NCI-H748 treated with DMSO at 0.1 percent for 48 hours (cell line): ENCODE measurements at places on chromosomes 7 and 10.

- no peak for DNase-seq
These were observed 40.1 kb upstream of the SLC29A3 start for GRCh38 chr10:71278691-71279588.

- DNase-seq, result no peak
These were observed 5.2 kb downstream of the AP4M1 start for GRCh38 chr7:100106633-100107032.

DNA sequence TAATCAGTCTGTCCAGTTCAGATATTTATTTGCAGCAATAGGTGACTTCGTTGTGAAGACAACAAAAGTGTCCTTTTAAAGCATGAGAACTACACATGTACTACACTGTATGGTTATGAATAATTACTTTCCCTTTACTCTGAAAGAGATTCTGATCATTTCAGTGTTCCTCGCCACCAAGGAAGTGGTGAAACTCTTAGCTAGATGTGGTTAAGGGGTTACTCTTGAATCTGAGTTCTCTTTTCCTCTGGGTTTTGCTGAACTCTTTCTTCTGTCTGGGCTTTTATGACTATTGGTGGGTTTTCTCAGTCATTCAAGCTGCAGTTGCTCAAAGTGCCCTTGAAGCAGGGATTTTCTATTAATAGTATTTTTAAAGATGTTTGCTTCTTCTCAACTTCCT, 127.9 kb upstream of the SEM1 start:
- no peak for DNase-seq

GRCh38 chr7:12269100-12269895, 58.2 kb downstream of the TMEM106B start:
- no peak for DNase-seq

- DNase-seq, result no peak
These were observed 8.3 kb upstream of the ANKRD1 start for GRCh38 chr10:90929179-90929578.

- DNase-seq, result no peak
These were observed 44.1 kb upstream of the NRF1 start for GRCh38 chr7:129567377-129567776.

- DNase-seq, result no peak
These were observed 3.1 kb downstream of the STRA8 start for GRCh38 chr7:135236727-135237126.

GRCh38 chr7:139560678-139561077, 37.2 kb downstream of the CLEC2L start:
- DNase-seq, result peak; percentile 68

DNA sequence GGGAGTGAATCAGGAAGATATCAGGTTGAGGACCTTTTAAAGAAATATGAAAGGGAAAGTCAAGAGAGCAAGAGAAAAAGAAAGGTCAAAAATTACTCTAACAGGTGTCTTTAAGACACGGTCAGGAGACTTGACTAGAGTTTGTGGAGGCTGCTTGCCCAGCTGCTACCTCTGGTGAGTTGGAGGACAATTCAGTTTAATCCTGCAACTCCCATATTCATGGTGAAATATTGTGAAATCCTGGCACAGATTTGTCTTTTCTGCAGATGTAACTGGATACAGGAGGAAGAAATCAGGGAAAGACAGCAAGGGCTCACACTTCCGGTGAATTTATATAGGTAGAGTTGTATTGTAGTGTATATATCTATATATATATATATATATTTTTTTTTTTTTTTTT, 93.5 kb downstream of the AKAP9 start:
- DNase-seq, result no peak

GRCh38 chr10:113259576-113260226, 293.2 kb upstream of the HABP2 start:
- no peak for DNase-seq

DNA sequence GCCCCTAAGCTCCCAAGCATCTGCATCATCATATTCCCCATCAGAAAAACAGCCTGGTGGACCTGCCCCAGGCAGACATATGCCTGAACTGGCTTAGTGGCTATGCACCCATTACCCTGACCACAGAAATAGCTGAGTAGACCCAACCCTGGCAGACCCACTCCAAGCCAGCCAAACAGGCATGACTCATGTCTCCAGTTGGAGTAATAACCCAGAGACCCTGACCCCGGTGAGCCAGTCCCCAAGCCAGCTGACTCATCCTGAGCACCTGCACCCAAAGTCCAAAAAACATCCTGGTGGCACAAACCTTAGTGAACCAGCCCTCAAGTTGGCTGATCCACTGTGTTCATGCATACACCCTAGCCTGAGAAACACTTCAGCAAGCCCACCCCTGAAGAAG, 555.9 kb downstream of the GRID1 start:
- DNase-seq, result no peak

DNA sequence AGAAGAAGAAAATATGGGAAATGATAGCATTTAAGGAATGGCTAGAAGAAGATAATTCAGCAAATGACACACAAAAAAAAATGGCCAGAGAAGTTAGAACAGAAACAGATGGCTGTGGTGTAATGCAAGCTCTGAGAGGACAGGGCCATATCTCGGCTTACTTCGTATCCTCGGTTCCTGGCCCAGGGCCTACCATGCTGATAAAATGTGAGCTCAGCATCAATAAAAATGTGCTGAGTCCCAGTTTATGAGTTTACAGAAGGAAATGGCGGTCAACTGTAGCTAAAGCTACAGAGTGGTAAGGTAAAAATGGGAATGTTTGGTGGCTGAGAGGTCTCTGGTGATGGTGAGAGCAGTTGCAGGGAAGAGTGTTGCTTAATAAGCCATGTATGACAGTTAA, 40.8 kb downstream of the HBP1 start:
- DNase-seq, result no peak

DNA sequence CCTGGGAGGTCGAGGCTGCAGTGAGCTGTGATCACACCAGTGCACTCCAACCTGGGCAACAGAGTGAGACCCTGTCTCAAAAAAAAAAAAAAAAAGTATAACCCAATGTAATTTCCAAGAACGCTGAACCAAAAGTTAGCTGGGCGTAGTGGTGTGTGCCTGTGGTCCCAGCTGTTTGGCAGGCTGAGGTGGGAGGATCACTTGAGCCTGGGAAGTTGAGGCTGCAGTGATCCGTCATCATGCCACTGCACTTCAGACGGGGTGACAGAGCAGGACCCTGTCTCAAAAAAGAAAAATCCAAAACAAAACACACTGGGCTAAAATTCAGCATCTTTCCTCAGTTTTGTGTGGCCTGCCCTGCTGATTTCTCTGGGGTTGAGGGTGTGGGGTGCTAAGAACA, 21.1 kb downstream of the HNRNPA2B1 start:
- DNase-seq, result no peak

GRCh38 chr7:137073571-137074325, 205.3 kb downstream of the CHRM2 start:
- DNase-seq, result no peak

- DNase-seq, result no peak
These were observed 32.2 kb upstream of the GALNTL5 start for GRCh38 chr7:151924001-151924400.

- DNase-seq, result peak; percentile 68
These were observed 1.3 kb downstream of the SEMA3D start for GRCh38 chr7:85185424-85186082.

GRCh38 chr10:109852475-109853037, 70.8 kb downstream of the XPNPEP1 start:
- peak; percentile 27 for DNase-seq

DNA sequence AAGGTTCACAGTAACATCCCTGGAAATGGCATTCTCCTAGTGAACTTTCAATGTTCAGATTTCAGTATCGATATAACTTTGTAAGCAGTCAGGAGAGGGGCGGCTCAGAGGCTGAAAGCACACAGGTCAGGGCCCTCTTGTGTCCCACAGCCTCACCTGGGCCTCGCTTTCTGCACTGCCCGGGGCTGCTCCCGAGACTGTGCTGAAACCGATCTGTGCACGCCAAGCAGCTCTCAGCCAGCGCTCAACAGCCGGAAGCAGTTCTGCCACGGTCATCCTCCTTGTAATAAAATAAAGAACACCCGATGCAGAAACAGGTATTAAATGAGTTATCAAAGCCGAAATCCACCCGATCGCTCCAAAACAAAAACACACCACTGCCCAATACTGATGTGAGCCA, 106.0 kb downstream of the DIP2C start:
- DNase-seq, result no peak

DNA sequence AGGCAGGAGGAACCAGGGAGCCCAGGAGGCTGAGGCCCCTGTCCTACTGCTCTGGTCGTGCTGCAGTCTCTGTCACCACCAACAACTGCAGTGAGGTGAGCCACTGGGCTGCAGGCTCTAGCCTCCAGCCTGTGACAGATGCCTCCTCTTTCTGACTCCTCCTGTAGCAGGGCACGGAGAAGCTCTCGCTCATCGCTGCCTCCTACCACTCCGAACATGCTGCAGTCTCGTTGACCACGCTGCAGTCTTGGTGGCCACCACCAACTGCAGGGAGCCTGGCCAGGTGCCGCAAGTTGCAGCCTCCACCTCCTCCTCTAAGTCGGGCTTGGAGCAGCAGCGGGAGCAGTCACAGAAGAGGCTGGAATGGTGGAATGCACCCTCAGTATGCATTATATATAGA, 22.1 kb upstream of the VOPP1 start:
- DNase-seq, result no peak

DNA sequence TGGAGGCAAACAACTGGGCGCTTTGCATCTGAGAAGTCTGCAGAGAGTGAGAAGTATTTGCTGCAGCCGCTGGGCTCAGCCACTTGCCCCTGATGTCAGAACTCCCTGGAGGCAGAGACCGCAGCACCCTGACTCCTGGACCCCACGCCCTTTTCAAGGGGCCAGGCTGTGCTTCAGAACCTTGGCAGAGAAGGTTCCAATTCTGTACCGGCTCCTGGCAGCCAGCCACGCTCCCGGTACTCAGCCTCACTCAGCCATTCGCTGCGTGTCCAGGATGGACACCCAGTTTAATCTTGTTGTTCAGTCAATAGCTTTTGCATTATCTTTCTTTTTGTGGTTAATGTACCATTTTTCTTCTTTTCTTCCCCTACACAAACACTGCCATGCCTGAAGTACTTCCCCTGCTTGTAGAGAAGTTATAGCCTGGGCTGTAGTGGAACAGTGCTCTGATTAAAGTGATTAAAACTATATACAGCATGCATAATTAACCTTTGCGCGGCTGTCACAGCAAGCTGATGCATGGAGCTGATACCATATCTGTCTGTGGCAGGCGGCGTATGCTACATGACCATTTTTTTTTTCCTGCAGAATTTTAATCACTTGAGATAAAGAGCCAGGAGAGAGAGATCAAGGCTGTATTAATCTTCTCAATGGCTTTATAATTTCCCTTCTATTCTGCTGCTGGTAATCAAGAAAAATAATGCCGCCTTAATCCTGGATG, 578.5 kb downstream of the SDK1 start:
- peak; percentile 38 for DNase-seq

DNA sequence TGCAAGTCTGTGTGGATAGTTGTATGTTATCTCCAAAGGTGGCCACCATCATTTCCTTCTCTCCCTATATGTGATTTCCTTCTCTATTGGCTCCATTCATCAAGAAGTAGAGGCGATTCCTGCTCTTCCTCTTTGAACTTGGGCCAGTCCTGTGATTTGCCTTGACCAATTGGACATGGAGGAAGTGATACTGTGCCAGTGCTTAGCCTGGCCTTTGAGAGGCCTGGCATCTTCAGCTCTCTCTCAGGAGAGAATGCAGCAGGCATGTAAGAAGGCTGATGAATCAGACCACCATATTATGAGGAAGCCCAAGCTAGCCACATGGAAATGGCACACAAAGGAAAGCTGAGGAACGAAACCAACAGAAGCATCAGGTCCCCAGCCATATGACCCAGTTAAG, 195.0 kb upstream of the SVIL start:
- DNase-seq, result no peak

- no peak for DNase-seq
These were observed 368.4 kb upstream of the SHH start for GRCh38 chr7:156180451-156181229.

- DNase-seq, result no peak
These were observed 169.2 kb upstream of the CDC14C start for GRCh38 chr7:48755061-48755555.

DNA sequence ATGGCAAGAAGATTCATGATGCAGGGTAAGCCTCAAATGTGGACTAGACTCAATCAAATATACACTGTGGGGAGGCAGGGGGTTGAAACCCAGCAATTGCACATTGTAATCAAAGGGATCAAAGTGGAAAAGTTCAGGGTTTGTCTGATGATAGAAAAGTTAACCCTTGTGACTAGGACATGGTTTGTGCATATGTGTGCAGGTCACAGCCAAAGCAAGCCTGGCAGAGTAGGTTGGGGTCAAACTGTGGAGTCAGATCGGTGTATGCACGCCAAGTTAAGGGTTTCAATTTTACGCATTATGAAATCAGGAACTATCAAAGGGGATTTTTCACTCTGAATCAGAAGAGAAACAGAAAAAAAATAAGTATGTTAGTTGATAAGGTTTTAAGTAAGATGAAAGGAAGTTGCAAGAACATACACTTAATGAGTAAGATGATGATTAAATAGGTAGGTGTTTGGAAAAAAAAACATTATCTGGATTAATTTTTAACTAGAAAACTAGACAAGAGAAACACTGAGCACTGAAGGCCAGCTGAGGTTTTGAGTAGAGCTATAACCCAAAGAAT, 188.3 kb downstream of the DGKB start:
- DNase-seq, result no peak

- no peak for DNase-seq
These were observed 46.1 kb upstream of the EN2 start for GRCh38 chr7:155411718-155412415.

GRCh38 chr10:132192991-132193665, 6.4 kb downstream of the DPYSL4 start:
- DNase-seq, result no peak

- no peak for DNase-seq
These were observed 184.6 kb downstream of the RAMP3 start for GRCh38 chr7:45342236-45342635.

DNA sequence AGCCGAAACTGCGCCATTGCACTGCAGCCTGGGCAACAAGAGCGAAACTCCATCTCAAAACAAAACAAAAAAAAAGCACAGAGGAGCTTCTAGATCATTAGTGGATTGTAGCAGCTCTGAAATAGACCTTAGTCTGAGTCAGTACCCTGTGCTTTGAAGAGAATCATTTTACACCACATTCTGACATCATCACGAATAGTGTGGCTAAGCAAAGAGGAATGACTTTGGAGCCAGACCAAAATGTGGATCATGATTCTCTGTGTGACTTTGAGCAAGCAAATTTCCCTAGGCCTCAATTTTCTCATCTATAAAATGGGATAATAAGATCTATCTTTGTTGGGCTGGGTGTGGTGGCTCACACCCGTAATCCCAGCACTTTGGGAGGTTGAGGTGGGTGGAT, 618.9 kb downstream of the CALN1 start:
- no peak for DNase-seq

DNA sequence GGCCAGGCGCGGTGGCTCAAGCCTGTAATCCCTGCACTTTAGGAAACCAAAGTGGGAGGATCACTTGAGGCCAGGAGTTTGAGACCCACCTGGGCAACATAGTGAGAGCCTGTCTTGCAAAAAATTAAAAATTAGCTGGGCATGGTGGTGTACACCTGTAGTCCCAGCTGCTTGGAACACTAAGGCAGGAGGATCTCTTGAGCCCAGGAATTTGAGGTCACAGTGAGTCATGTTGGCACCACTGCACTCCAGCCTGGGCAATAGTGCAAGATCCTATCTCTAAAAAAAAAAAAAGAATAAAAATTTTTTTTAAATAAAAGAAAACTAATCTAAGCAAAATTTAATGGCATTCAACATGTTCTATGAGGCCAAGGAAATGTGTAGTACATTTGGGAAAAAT, 44.9 kb upstream of the UBN2 start:
- DNase-seq, result no peak
